ENCODE measurements at places on chromosomes 1 and 21. TPM values are rescaled to one million over a fixed set of nuclear protein-coding genes. Genes with fewer than 3 reads are reported as not detected.

DNA sequence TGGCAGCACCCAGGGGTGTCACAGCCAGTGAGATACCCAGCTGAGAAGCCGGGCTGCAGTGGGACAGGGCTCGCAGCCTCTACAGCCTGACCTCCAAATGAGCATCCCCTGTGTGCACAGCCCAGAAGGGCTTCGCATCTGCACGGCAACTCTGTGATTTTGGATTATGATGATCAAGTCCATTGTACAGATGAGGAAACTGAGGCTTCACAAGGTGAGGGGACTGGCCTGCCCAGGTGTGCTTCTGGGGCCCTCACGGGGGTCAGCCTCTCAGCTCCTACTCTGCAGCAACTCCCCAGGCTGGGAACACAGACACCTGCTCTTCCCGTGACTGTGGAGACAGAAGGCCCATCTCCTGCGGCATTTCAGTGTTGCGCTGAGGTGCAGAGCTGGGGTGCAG, 8.8 kb upstream of the HES5 start:
- no peak for DNase-seq

DNA sequence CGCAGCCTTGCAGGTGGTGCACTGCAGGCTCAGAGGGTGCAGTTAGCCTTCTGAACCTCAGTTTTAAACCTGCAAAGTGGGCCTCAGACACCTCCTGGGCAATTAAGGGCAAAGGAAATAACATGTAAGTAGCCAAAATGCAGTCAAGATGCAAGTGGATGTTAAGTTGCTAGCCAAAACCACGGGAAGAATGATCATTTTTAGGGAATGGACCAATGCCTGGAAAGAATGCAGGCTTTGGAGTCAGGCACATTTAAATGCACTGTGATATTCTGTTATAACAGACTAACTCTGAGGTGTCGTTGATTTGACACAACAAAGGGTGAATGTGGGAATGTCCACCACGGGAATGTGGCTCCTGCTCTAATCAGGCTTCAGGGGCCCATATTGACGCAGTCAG, 57.9 kb upstream of the PTGFRN start:
- DNase-seq: no peak

DNA sequence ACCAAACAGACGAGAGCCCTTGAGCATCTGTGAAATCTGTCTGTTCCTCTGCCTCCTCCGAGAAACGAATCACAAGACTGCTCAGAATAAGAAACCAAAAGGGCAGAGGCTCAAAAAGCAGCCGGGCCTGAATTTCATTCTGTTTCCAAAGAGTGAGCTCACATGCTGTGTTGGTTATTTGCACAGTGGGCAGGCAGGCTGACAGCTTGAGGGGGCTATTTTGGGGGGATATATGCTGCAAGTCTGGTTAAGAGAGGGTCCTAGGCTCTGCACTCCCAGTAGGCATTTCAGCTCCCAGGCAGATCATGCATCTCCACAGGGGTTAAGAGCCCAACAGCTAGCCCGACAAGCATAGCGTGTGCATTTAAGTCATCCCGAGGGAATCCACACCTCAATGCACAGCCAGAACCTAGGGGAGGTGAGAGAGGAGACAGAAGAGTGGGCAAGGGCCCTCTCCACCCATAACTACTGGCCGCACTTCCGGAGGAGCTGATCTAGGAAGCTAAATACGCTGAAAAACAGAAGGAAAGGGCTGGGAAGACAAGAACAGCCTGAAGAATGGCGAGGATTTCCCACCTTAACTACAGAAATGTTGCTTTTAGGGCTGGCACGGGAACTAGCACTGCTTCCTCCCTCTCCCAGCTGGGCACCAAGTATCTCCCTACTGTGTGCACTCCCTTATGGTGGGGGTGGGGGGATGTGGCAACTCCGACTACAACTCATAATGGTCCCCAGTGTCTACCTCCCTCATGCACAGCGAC, 3.7 kb downstream of the PGBD5 start:
- DNase-seq: no peak

- DNase-seq: no peak
Observed at GRCh38 chr1:200182701-200183100, 155.2 kb downstream of the NR5A2 start.

AMY1A gene
- not detected for polyA plus RNA-seq

UBE2U gene
- polyA plus RNA-seq: not detected

VHLL gene
- polyA plus RNA-seq: not detected

CDCA8 gene
- polyA plus RNA-seq: 24.1 TPM

TRIM67 gene
- under 0.01 TPM for polyA plus RNA-seq
